ENCODE measurements at places on chromosomes 13 and 19.
A peak's percentile ranks its signal among the peaks of the same experiment; 100 is the strongest.

DNA sequence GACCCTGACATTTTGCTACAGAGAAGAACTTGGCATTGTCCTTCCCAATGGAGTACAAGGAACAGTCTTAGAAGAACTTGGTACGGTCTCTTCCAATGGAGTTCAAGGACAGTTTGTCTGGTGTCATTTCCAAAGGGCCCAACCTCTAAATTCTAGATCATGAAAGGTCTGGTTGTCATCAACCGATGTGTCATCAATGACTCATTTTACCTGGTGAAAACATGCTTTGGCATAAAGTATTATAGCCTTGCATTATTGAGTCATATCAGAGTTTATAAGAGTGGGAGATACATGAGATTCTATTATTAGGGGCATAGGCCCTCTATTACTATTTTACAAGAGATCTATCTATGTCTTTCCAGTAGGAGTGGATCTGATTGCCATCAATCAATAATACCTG is 4.3 kb downstream of the CYP2B6 start:
- no peak for DNase-seq

- DNase-seq: peak; percentile 51
These were observed 8.2 kb downstream of the SPPL2B start for GRCh38 chr19:2336528-2337328.

- no peak for DNase-seq
These were observed 172.7 kb downstream of the KLF5 start for GRCh38 chr13:73231471-73231870.

- no peak for DNase-seq
These were observed 7.3 kb upstream of the TYROBP start for GRCh38 chr19:35915443-35915842.

GRCh38 chr19:9806803-9807202 is 12.1 kb downstream of the FBXL12 start:
- DNase-seq: no peak

- no peak for DNase-seq
These were observed 127.2 kb downstream of the CRYL1 start for GRCh38 chr13:20398459-20398858.

- no peak for DNase-seq
These were observed 12.8 kb upstream of the SAMD1 start for GRCh38 chr19:14103310-14103709.

DNA sequence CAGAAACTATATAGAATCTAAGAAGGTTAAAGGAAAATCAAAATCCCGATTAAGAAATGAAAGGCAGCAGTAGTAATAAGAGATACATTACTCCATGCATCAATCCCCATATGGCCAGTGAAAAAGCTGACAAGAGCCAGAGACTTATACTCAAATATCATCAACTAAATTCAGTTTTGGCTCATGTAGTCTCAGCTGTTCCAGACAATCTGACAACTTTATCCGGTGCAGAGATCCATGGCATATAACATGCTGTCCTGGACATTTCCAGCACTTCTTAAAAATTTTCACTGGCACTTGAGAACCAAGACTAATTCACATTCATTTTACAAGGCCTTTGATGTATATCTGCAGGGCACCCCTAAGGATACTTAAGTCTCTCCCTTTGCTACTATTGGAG is 255.7 kb upstream of the KLHL1 start:
- no peak for DNase-seq

- no peak for DNase-seq
These were observed 75.2 kb upstream of the UBAC2 start for GRCh38 chr13:99125326-99125915.

All from glutamatergic neuron (in vitro differentiated cells).